ENCODE measurements at places on chromosomes 11 and 22.

DNA sequence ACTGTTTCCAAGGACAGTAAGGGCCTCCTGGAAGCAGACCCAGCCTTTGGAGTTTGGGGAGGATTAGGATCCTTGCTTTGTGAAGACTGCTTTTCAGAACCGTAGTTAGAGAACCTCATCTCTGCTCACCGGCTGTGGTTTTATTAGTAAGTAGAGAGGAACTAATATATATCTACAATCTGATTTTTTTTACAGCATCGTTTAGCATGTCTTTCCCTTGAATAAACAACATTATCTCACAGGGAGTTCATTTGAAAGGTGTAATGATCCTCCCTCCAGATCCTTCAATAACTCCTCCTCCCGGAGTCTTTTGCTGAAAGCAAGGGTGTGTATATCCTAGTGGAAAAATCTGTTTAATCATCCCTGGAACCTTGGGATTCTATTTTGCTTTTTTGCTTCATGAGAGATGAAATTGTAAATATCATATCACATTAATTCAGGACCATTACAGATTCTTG is 132.7 kb downstream of the DBX1 start:
- DNase-seq, result no peak

- no peak for DNase-seq
Observed at GRCh38 chr11:13760115-13760514, 91.6 kb downstream of the FAR1 start.

DNA sequence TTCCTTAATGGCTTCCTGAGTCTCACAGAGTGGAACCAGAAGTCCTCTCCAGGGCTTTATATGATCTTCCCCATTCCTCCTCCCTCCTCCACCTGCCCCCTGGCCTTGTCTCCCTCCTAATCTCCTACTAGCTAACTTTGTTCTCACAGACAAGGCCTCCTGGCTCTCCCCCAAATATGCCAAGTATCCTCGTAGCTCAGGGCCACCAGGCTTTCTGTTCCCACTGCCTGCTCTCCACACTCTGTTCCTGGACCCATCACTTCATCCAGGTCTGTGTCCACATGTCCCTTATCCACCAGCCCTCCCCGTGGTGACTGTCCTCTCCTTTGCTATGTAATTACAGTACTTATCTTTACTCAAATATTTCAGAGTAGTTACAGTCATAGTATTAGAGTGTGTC is 23.2 kb upstream of the LMO1 start:
- no peak for DNase-seq

DNA sequence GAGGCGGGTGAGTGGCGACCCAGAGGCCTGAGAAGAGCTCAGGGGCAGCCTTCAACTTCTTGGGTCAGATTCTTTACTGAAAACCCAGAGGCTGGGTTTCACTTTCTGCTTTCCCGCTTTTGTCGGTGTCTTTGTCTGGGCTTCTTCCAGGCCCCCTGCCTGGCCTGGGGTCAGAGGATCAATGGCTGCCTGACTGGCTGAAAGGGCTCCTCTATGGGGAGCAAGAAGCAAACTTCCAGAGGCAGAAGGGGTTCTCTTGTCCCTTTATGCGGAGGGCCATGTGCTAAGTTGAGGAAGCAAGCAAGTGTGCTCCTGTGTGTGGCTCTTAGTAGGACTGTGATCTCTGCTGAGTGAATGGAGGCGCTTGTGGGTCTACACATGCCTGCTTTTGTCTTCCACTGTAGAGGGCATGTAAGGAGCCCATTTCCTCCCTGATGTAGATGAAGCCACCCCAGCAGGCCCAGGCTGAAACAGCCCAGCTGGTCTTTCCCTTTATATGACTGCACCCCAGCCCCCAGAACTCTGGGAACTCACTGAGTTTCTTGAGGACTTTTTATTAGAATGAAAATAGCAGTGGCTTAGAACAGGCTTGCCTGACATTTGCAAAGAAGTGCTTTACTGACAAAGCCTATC is 1.0 kb upstream of the PKNOX2 start:
- DNase-seq, result no peak

- no peak for DNase-seq
Observed at GRCh38 chr11:64572143-64572542, 18.9 kb upstream of the SLC22A12 start.

DNA sequence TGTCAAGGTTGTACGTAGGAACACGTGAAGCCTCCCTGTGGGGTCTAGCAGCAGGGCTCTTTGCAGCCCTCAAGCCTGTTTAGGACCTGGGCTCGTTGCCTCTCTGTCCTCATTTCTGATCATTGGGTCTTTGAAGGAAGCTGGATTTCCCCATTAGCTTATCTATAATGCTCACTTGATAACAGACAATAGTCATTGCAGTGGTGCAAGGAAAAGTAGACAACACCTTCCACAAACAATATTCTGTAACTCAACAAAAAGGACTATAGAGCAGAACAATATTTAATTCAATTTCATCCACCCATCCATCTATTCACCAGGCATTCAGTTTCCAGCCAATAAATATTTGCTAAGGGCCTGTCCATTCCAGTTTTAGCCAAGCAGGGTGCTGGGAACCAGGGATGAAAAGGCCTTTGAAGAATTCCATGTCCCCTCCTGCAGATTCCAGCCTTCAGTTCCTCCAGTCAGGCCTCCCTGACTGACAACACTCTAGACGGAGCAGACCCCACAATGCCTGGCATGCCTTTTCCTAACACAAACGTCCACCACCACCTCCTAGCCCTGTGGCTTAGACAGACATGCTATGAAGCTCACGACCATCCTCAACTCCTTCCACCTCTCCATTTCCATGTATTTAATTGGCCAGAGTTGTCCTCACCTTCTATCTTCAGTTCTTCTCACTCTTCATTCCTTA is 12.7 kb upstream of the POLD3 start:
- DNase-seq, result no peak
